ENCODE measurements at places on chromosomes 16 and 17.
A peak's percentile ranks its signal among the peaks of the same experiment; 100 is the strongest.

GRCh38 chr16:28273511-28273910, 18.8 kb upstream of the SBK1 start:
- DNase-seq, result no peak

GRCh38 chr17:21368545-21369246, 7.5 kb upstream of the KCNJ12 start:
- DNase-seq, result peak; percentile 41

DNA sequence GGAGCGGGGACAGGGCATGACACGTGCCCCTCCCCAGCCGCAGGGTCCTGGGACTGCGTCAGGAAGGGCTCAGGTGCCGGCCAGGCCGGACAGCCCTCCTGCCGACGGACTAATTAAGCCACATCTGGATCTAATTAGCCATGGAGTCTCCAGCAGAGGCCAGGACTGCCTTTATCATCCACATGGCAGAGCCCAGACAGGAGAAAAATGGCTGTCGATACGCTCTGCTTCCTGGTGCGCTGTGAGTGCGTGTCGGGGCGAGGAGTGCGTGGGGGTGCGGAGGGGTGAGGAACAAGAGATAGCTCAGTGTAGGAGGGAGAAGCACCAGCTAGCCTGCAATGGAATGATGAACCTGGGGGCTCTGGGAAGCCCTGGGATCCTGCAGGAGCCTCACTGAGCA, 218.8 kb downstream of the IRF8 start:
- no peak for DNase-seq

DNA sequence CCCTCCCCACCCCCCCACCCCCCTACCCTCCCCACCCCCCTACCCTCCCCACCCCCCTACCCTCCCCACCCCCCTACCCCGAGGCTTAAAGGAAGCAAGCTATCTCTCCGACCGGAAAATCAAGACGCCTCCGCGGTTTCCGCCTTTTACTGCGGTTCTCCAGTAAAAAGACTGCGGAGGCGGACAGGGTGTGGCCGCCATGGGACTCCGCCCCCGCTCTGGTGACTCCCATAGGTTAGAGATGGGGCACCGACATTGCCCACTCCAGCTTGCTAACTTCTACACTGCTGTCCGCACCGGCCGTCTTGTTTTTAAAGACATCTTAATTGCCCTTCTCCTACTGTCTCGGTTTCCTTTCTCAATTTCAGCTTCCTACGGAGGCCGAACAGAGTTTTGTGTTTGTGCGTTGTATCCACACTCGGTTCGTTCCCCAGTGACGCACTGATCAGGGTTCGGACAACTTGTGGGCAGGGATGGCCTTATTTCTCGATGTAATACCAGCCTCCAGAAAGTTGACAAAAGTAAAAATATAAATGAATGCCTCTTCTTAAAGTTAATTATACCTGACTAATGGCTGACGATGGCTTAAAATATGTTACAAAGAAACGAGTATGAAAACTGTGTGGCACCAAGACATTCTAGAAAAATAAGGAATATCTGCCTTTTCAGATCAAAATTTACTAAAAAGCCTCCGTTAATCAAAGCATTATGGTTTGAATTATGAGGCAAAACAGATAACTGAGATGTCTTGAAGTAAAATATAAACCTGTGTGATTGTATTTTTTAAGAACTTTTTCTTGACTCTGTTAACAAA, 1.1 kb upstream of the ZNF200 start:
- no peak for DNase-seq

Measured in Daoy (cell line).